ENCODE measurements at places on chromosomes 4 and X.

DNA sequence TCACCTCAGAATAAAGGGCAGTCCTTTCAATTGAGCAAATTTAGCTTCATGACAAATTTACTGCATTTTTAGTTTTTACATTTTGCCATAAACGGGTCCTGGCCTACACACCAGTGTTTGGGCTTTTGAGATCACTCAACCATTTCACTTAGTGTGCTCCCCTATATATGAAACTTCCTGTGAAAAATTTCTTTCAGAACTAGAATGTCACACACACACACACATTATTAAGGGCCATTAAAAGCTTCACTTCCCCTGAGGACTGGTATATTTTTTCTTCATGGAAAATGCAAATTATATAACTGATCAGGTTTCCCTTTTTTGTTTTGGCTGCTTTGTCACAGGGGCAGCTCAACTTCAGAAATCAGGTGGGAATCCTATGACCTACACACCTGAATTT is 206.5 kb downstream of the ENOX2 start:
- DNase-seq, result no peak

DNA sequence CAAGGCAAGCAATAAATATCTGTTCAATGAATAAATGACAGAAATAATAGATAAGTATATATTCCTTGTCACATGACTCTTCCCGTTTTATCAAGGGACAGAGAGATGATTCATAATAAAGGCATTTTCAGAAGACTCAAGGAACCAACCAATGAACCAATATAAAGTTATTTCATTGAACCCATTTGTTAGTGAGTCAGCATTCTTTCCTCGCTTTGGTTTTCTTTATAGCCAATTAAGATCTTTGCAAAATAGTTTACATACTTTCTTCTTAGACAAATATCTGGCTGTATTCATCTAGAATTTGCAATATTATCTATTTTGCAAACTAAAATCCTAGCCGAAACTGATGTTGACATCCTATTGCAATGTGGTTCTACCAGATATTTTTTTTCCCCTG is 269.4 kb downstream of the IL15 start:
- no peak for DNase-seq

DNA sequence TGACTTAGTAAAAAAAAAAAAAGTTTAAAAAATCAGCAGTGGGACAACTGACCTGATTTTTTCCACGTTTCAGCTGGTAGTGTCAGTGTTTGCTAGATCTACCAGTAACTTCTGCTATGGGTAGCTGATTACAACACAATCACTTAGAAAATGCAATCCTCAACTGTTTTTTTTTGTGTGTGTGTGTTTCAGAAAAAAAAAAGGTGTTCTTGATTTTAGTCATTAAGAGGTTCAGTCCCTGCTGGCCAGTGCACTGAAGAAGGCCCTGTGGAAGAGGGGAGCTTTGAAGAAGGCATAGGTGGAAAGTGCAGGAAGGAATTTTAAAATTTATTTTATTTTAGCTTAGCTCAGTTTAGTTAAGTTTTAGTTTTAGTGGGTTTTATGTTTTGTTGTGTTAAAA is 46.9 kb downstream of the SH2D1A start:
- no peak for DNase-seq

DNA sequence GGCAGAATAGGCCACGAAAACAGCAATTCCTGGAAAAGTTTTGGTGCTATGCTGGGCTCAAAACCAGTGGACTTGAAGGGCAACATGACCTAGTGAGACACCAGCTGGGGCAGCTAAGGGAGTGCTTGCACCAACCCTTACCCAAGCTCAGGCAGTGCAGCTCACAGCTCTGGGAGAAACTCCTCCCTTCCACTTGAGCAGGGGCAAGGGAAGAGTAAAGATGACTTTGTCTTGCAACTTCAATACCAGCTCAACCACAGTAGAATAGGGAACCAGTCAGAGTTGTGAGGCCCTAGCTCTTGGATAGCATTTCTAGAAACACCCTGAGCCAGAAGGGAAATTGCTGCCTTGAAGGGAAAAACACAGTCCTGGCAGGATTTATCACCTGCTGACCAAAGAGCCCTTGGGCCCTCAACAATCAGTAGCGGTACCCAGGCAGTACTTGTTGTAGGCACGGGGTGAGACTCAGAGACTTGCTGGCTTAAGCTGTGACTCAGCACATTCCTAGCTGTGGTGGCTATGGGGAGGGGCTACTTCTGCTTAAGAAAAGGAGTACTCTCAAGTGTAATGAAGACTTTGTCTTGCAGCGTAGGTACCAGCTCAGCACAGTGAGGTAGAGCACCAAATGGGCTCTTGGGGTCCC is 19.7 kb upstream of the ABCG2 start:
- no peak for DNase-seq

- no peak for DNase-seq
Observed at GRCh38 chr4:163707873-163708272, 213.4 kb downstream of the TMA16 start.

DNA sequence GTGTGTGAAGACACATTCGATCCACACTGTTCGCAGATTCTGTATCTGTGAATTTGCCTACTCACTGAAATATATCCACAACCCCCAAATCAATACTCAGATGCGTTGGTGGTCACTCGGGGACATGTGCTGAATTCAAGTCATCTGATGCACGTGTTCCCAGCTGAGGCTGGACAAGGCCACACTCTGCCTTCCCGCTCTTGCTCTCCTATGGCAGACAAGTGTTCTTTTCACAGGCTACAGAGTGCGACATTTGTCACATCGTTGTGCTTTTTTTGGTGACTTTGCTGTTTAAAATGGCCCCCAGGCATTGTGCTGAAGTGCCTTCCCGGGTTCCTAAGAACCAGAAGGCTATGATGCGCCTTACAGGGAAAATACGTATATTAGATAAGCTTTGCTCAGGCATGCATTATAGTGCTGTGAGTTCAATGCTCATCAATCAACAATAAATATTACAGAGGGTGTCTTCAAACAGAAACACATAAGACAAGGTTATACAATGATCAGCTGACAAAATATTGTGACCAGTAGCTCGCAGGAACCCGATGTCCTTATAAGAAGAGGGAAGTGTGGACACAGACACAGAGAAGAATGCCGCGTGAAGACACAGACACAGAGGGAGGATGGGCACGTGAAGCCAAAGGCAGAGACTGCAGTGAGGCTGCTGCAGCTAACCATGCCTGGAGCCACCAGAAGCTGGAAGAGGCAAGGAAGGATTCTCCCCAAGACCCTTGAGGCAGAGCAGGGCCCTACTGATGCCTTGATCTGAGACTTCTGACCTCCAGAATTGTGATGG is 42.0 kb downstream of the IRF2 start:
- no peak for DNase-seq

- DNase-seq, result no peak
Observed at GRCh38 chr4:30839583-30840520, 119.7 kb downstream of the PCDH7 start.

GRCh38 chrX:140710710-140711109 is 1.2 kb downstream of the LINC00632 start:
- DNase-seq, result no peak

DNA sequence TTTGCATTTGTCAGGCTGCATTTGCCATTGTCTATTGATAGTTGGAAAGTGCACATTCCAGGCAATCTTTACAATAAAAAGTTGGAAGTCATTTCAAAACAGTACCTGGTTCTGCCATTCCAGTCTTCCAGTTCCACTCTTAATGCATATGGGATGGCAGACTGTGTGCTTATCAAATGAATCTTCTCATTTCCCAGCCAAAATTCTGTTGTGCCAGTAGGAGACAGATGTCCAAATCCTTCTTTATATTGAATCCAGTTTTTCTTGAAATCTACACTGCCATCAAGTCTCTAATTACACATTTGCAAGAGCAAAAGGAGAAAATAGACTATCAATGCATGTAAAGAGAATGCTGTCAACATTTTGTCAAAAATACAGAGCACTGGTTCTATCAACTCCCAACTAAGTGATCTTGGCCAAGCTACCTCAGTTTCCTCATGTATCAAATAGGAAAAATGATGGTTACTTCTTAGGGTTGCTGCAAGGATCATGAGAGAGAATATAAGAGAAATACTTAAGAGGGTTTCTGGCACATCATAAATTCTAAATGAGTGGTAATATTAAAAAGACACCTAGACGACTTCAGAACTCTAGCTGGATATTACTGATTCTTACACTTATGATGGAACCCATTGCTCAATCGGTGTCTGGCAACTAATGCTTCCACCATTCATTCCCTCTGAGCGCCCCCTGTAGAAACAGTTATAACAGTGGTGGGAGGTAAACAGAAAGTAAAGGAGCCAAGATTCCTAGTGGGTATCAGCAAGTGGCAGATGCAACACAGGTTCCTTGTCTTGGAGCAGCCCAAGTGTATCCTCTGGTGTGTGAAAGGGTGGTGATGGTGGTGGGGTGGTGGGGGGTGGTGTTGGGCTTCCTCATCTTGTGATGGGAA is 3.8 kb downstream of the FGG start:
- DNase-seq, result no peak

DNA sequence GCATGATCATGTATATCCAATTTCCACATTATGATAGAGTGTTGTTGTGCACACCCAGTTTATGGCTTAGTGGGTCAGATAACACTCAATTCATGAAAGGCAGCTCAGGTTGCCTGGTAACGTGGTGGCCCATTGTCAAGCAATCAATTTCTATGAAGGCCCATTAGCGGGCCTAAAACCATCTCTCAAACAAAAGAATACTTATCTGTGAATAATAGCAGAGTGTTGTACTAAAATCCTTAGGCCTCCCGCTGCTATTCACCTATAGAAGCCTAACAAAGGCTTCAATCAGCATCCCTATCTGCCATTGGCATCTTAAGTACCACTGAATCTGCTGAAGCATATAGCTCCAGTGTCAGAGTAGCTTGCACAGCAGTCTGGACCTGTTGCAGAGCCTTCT is 849.6 kb upstream of the POU3F4 start:
- DNase-seq, result no peak

GRCh38 chr4:11843927-11844326 is 415.2 kb upstream of the HS3ST1 start:
- DNase-seq, result no peak

DNA sequence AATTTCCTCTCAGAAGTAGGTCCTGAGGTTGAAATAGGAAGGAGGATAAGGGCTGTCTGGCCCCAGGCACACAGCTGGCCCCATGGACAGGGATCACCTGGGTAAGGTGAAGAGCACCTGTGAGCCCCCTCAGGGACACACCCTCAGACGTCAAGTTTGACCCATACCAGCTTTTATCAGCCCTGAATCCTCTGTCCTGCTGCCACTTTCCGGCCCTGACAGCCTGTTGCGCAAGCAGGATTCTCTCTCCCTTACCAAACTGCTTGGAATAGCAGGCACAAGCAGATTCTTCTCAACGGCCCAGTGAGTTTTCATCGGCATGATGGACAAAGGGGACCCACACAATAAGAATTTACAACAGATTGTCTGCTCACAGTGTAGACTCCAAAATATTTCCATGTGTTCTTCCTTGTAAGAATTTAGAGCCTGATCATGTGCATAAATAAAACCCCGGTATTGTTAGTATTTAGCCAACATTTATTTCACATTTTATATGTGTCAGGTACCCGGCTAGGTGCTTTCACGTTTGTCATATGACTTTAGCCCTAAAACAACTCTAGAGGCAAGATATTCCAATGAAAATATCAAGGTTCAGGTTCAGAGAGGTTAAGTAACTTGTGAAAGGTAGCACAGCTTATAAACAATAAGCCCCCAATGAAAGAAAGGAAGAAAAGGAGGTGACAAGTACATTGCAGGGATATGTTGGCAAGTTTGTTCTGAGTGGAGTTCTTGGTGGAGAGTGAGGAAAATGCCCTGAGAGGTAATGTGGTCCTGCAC is 107.2 kb upstream of the KIT start:
- no peak for DNase-seq

- DNase-seq, result no peak
Observed at GRCh38 chr4:52588771-52589591, 70.1 kb downstream of the USP46 start.

DNA sequence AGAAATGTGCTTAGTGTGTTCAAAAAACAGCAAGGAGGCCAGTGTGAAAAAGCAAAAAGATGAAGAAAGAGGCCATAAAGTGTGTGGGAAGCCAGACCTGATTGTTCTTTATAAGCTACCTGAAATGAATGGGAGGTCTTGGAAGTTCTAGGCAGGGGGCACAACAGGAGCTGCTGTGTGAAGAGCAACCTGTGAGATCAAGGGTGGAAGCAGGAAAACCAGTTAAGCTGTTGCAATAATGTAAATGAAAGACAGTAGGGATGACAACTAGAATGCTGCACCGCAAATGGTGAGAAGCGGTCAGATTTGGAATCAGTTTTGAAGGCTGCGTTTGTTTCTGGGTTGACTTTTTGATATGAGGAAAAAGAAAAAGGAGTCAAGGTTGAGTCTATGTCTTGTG is 123.5 kb downstream of the TMEM144 start:
- no peak for DNase-seq

DNA sequence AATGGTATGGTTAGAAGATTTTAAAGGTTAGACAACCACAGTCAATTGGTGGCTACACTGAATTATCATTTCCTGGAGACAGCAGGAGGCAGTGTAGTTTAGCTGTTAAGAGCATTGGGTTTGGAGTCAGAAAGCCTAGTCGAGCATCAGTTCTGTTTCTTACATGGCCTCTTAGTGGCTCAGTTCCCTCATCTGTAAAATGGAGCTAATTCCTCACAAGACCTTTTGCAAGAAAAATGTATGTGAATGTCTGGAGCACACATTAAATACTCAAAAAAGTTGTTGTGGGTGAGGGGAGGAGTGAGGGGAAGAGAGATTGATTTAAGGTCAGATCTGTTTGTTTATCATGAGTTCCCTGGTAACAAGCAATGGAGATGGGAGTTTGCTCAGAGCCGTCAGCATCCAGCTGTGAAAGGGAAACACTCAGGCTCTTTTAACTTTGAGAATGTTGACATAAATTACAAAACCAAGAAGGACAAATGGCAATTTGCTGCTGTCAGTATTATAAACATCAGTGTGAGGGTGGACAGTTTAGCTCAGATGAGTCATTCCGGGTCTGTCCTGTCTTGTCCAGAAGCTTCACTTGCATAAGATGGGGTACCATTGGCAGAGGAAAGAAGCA is 98.2 kb upstream of the PGRMC2 start:
- DNase-seq, result no peak

DNA sequence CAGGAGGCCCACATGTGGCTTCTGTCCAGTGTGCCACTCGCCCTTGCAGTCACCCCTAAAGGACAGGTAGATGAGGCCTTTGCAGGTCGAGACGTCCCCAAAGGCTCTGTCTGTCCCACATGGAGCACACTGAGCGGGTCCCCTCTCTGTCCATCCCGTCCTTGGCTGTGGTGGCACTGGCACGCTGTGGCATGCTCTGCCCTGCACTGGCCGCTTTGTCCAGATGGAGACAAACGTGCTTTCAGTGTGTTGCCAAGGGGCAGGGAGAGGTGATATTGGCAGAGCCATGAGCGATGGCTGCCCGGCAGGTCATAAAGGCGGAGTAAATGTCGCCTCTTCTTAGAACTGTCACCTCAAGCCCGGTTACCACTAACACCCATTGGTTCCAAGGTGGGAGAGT is 86.9 kb upstream of the CLDN34 start:
- DNase-seq, result no peak

- no peak for DNase-seq
Observed at GRCh38 chrX:118807151-118808017, 16.2 kb upstream of the ZCCHC12 start.

GRCh38 chr4:106502106-106502699 is 133.6 kb upstream of the GIMD1 start:
- peak; percentile 1 for DNase-seq

- no peak for DNase-seq
Observed at GRCh38 chrX:1542994-1543725, 6.2 kb upstream of the P2RY8 start.

GRCh38 chr4:61619528-61619927 is 419.4 kb downstream of the ADGRL3 start:
- DNase-seq, result no peak

- DNase-seq, result no peak
Observed at GRCh38 chrX:10484683-10485247, 135.6 kb downstream of the MID1 start.

Data from NCI-H187 (cell line).